ENCODE measurements at places on chromosomes 12 and 14. TPM values are rescaled to one million over a fixed set of nuclear protein-coding genes. Genes with fewer than 3 reads are reported as not detected.

The TSPAN9 gene
- total RNA-seq, result 69.9 TPM

The RNF10 gene
- 105 TPM for total RNA-seq

The MOAP1 gene
- 13.7 TPM for total RNA-seq

The ATP23 gene
- 4.9 TPM for total RNA-seq

The POC1B gene
- total RNA-seq, result 17.9 TPM

The RHEBL1 gene
- total RNA-seq, result 3.4 TPM

The TRHDE gene
- 0.14 TPM for total RNA-seq

The RGS6 gene
- total RNA-seq, result not detected

The SYCP3 gene
- total RNA-seq, result not detected

The SLC15A4 gene
- total RNA-seq, result 25.8 TPM

The ERP27 gene
- total RNA-seq, result not detected

The PRKD1 gene
- 3.0 TPM for total RNA-seq

The FZD10 gene
- not detected for total RNA-seq

The NPFF gene
- total RNA-seq, result not detected

The KERA gene
- not detected for total RNA-seq

The NKX2-1 gene
- not detected for total RNA-seq

The LRTM2 gene
- 0.05 TPM for total RNA-seq

The PRR4 gene
- 1.8 TPM for total RNA-seq

The GLIPR1L2 gene
- 0.11 TPM for total RNA-seq

The NR4A1 gene
- 35.0 TPM for total RNA-seq

The MORN3 gene
- total RNA-seq, result 0.13 TPM

The SLC16A7 gene
- 0.11 TPM for total RNA-seq

The TMTC3 gene
- total RNA-seq, result 12.2 TPM

The PAH gene
- not detected for total RNA-seq

The MUCL1 gene
- not detected for total RNA-seq

The TXNRD1 gene
- 977 TPM for total RNA-seq

The LMNTD1 gene
- total RNA-seq, result not detected

The SOX5 gene
- total RNA-seq, result not detected

The ZDHHC22 gene
- 0.18 TPM for total RNA-seq

The ASIC1 gene
- total RNA-seq, result 5.0 TPM

Measured in A549 treated with GW870086 at 1 μM for 4 hours (cell line).